Endodermal cell (in vitro differentiated cells): ENCODE measurements at places on chromosomes 6 and 20.
A peak's percentile ranks its signal among the peaks of the same experiment; 100 is the strongest.

GRCh38 chr6:25961619-25962148 is 918 bp upstream of the TRIM38 start:
- DNase-seq: no peak

DNA sequence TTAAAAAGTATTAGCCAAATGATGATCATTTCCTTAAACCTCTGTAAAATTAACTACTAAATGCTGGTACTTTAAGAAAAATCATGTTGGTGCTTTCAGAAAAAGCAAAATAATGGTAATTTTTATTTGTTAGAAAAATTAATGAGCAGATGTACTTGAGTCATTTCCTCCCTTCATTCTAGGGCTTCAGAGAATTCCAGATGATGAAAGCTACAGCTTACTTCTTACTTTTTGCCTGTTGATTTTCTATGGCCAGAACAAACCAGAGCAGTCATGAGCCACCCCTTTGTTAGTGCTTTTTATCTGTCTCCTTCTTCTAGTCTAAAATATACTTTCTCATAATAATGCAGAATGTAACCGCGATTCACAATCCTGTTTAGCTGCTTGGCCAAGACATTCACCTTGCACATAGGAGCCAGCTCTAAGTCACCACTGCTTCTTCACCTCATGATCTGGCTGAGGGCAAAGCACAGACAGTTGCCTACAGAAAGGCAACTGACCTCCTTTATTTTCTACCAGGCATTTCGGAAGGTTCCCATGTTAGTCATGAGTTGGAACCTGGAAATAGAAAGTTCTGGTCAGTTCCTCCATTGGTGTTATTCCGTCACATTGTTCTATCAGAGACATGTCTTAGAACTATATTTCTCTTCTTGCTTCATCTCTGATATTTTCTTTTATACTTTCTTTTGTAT is 43.5 kb upstream of the TINAG start:
- no peak for DNase-seq

- DNase-seq: peak; percentile 81
Observed at GRCh38 chr20:34562641-34563040, 4.1 kb downstream of the MAP1LC3A start.

GRCh38 chr20:30815577-30816181 is 441.8 kb upstream of the DEFB115 start:
- no peak for DNase-seq

DNA sequence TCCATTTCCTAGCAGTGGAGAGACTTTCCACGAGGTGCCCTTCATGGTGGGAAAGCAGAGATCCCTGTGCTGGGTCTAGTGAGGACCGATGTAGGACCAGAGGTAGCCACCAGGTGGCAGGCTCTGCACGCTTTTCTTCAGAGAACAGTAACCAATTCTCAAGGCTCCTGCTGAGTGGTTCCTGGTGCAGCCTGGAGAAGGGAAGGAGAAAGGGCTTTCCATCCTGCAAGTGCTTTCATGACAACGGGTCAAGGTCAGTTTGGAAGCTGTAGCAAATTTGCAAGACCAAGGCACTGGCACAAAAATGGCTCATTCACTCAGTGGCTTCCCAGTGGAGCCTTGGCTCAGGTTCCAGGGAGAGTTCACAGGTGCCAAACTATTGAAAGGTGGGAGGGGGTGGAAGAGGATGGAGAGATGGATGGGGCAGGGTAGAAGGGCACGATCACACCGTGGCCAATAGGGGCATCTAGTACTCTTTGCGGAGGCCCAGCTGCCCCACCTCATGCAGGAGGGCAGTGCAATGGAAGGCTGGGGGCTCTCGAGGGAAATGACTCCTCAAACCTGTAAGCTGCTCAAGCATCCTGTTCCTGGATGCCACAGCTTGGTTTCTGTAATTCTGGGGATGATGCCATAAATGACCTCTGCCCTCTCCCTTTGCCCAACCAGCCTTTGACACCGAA is 25.5 kb upstream of the KCNK16 start:
- DNase-seq: peak; percentile 95

- no peak for DNase-seq
Observed at GRCh38 chr6:106764353-106764980, 135.1 kb downstream of the QRSL1 start.

DNA sequence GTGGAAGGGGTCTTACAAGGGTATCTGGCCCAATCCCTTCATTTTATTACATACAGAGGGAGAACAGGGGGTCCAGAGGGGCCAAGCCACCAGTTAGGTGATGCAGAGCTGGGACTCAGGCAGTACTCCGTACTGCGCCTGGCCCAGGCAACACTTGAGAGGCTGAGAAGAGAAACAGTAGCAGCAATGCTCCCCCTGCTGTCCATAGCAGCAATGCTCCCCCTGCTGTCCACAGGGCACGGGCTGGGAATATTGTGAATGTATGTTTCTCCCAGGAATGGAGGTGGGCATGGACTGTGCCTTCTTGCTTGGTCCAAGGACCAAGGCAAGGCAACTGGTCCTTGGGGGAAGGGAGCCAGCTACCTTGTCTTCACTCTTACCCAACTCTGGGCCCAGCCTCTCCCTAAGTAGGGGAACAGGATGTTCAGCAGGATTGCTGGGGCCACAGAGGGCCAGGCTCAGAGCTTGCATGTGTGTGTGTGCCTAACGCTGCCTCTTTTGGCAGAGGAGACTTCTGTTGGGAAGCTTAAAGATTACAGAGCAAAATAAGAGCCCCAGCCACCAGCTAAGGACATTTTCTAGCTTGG is 14.8 kb upstream of the FAM83C start:
- DNase-seq: peak; percentile 90

GRCh38 chr6:107667790-107668189 is 156.3 kb downstream of the SCML4 start:
- no peak for DNase-seq

GRCh38 chr6:158047127-158047518 is 65.5 kb downstream of the SYNJ2 start:
- DNase-seq: no peak

GRCh38 chr6:152034631-152035030 is 227.1 kb downstream of the ESR1 start:
- DNase-seq: no peak

- peak; percentile 85 for DNase-seq
Observed at GRCh38 chr20:278607-279571, 11.7 kb downstream of the C20orf96 start.

GRCh38 chr20:9108260-9108659 is 39.4 kb downstream of the PLCB4 start:
- DNase-seq: no peak

DNA sequence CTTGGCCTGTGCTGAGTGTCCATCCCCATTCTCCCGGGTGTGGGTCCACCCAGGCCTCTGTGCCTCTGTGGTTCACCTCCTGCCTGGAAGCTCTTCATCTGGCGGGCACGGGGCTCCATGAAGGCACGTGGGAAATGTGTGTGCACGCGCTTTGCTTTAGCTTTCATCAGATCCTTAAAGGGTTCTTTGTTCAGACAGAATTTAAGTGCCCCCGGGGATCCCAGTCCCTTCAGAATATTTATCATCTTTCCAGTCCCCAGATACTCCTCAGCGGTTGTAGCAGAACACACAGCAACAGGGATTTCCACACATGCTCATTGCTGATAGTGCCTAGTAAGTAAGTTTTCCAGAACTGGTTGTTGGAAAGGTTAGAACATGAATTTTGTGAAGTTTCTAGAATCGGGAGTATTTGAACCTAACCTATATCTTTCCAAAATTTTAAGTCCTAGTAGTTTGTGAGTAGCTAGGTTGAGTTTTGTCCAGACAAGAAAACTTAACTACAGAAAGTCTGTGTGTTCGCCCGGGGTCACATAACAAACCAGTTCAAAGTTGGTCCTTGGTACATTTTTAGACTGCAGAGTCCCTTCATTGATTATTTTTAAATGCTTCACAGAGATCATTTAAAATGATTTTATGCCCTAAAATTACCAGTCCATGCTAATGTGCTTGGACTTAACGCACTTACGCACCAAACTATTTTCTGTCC is 67.7 kb downstream of the RPP40 start:
- no peak for DNase-seq

- DNase-seq: no peak
Observed at GRCh38 chr6:137233911-137234863, 15.0 kb upstream of the IFNGR1 start.
